NCI-H510A treated with DMSO at 0.1 percent for 48 hours (cell line): ENCODE measurements at places on chromosomes 16 and 17.

GRCh38 chr17:29358416-29358815 lies 31.7 kb upstream of the TAOK1 start:
- no peak for DNase-seq

GRCh38 chr17:54439816-54440215 lies 460.8 kb upstream of the TOM1L1 start:
- DNase-seq = no peak

DNA sequence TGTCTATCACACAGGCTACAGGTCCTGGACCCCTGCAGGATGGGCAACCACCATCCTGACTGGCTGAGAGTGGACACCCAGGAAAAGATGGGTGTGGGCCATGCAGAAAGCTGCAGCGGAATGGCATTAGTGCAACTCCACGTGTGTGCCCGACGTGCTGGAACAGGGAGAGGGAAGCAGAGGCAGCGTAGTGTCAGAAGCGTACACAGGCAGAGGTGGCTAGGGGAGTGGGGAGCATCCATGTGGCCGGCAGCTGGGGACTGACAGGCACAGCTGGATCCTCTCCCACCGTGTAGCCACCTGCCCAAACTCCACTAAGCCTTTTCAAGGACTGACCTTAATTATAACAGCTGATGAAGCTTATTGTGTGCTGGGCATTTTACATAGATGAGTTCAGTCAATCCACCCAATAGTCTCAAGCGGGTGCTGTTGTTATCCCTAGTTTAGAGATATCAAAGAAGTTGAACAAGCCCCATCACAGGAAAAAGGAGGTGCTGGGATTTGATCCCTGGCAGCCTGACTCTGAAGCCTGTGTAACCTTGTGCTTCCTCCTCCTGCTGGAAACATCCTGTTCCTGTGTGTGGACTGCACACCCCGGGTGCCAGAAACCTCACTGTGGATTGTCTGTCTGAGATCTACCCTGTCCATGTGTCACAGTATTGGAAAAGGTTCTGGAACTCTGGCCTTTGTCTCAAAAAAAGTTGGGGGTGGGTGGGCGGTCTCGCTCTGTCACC lies 114.0 kb downstream of the PRKCA start:
- DNase-seq = no peak

DNA sequence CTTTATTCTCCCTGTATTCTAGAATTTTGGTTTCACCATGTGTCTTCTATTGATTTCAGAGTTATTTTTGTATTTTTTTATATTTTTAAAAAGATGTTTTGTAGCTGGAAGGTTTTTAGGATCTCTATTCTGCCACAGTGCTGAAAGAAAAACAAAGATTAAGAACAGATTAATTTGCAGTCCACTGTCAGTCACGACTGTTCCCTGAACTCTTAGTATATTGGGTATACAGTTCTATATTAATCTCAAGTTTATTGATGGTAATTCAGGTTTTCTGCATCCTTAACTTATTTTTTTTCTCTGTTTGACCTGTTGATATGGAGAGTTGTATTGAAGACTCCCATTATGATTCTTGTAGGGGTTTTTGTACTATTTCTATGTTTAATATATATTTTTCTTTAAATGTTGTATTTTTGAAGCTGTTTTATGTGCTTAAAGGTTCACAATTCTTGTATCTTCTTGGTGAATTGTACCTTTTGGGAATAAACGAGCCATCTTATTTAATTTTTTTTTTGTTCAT lies 2.9 kb downstream of the SPECC1 start:
- DNase-seq = no peak

GRCh38 chr17:3724378-3725077 lies 825 bp downstream of the HASPIN start:
- DNase-seq = no peak
